Neural crest cell (in vitro differentiated cells): ENCODE measurements at places on chromosomes 6 and 20.

DNA sequence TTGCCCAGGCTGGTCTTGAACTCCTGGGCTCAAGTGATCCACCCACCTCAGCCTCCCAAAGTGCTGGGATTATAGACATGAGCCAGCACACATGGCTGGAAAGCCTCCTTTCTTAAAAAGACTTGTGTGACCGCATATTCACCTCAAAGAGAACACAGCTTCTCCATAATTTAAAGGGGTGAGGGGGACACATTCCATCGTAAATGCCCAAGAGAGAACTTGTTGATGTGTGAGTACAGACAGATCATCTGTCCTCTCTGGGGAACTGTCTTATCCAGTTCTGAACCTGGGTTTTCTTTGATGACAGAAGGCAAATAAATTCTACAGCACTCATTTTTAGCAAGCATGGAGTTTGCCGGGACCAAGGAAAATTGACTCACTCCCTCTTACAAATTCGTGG is 47.2 kb downstream of the NFATC2 start:
- DNase-seq: no peak

- no peak for DNase-seq
These were observed 106.3 kb downstream of the STXBP5 start for GRCh38 chr6:147310521-147310920.

- no peak for DNase-seq
These were observed 125.1 kb downstream of the SNX5 start for GRCh38 chr20:17843246-17844132.

- no peak for DNase-seq
These were observed 127.7 kb upstream of the LRFN2 start for GRCh38 chr6:40714576-40715564.

DNA sequence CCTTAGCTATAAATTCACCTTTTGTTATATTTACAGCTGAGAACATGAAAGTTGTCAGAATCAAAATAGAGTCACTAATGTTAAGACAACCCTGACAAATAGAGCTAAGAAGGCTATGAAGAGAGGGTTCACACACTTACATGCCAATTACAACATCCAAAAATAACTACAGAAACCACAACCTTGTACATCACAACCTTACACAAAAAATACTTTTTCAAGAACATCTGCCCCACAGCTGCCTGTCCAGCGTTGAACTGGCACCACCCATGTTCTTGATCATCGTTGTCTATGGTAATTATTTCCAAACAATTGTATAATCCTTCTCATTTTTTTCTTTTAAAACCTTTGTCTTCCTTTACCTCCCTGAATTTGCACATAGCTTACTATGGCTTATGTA is 231.2 kb upstream of the FKBP1C start:
- no peak for DNase-seq

GRCh38 chr6:72624557-72625160 is 2.8 kb downstream of the KCNQ5 start:
- no peak for DNase-seq

GRCh38 chr6:158644231-158645063 is at the start of gene DYNLT1:
TSS of gene DYNLT1 (minus strand) at chr6:158644743. CDS start at chr6:158644708, 35 bp downstream.
- peak; percentile 91 for DNase-seq
